Glutamatergic neuron (in vitro differentiated cells): ENCODE measurements at places on chromosomes 1 and 21.

- no peaks in the 10 kb centered on the region for H3K4me1 ChIP-seq
- no peaks in the 10 kb centered on the region for H3K36me3 ChIP-seq
- H3K27ac ChIP-seq: no peak overlapping the region
- no peak overlapping the region for H3K4me3 ChIP-seq
- no peak for DNase-seq
- H3K27me3 ChIP-seq: no peaks in the 10 kb centered on the region
These were observed 1135.9 kb downstream of the KCNT2 start for GRCh38 chr1:195472291-195472690.

- peaks cover 22% of the 10 kb centered on the region for H3K27me3 ChIP-seq
- H3K4me1 ChIP-seq: peaks cover 15% of the 10 kb centered on the region
- peak overlapping the region; percentile 96 for H3K4me3 ChIP-seq
- DNase-seq: peak; percentile 72
- H3K27ac ChIP-seq: no peak overlapping the region
These were observed 4.9 kb upstream of the SLC44A5 start for GRCh38 chr1:75615613-75616435.

DNA sequence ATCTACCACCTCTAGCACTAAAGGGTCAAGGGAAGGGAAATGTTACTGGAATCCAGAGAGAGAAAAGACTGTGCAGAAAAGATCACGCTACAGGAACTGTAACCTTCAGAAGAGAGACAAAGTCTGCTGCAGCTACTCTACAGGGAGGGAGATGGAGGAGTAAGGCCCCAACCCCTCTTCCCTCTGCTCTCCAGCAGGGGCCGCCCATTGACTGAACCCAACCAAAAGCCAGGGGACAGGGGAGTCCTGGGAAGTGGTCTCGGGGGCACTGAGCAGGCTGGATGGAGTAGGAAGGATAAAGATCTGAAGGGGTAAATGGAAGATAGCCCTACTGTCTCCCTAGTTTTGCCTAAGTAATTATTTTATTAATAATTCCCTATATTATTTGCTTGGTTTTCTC lies 72.8 kb upstream of the NR5A2 start:
- H3K27me3 ChIP-seq: peaks cover 2% of the 10 kb centered on the region
- DNase-seq: peak; percentile 67
- H3K36me3 ChIP-seq: no peaks in the 10 kb centered on the region
- H3K4me3 ChIP-seq: no peak overlapping the region
- no peaks in the 10 kb centered on the region for H3K4me1 ChIP-seq

DNA sequence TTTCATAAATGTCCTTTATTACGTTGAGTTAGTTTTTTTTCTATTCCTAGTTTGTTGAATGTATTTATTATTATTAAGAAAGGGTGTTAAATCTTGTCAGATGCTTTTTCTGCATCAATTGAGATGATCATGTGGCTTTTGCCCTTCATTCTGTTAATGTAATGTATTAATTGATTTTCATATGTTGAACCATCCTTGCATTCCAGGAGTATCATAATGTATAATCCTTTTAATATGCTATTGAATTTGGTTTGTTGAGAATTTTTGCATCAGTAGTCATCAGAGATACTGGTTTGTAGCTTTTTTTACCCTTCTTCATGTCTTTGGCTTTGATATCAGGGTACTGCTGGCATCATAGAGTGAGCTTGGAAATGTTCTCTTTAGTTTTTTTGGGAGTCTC lies 100.0 kb downstream of the POFUT2 start:
- H3K4me1 ChIP-seq: no peaks in the 10 kb centered on the region
- no peak overlapping the region for H3K27ac ChIP-seq
- DNase-seq: no peak
- H3K36me3 ChIP-seq: peaks cover 59% of the 10 kb centered on the region
- no peak overlapping the region for H3K4me3 ChIP-seq

GRCh38 chr1:47776667-47777131 lies 220.5 kb downstream of the TRABD2B start:
- peaks cover 4% of the 10 kb centered on the region for H3K36me3 ChIP-seq
- peaks cover 14% of the 10 kb centered on the region for H3K4me1 ChIP-seq
- peaks cover 6% of the 10 kb centered on the region for H3K27me3 ChIP-seq
- DNase-seq: no peak
- no peak overlapping the region for H3K4me3 ChIP-seq

DNA sequence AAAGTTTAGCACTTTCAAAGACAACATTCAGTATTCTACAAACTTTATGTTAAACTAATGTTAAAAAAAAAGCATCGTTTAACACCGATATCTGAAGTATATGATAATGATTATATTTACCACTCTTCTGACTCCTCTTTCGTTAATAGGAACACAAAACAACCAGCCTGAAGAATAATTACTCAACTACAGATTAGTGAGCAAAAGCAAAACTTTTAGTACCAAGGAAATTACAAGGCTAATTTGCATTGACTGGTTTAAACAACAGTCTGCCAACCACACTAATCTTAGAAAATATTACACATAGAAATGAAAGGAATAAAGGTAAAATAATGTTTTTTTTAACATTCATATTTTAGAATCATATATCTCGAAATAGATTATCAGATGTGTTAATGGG lies 500.7 kb downstream of the LMO4 start:
- H3K27me3 ChIP-seq: no peaks in the 10 kb centered on the region
- H3K27ac ChIP-seq: no peak overlapping the region
- no peaks in the 10 kb centered on the region for H3K4me1 ChIP-seq
- no peaks in the 10 kb centered on the region for H3K36me3 ChIP-seq
- no peak overlapping the region for H3K4me3 ChIP-seq

GRCh38 chr1:203096566-203096965 lies 10.8 kb upstream of the MYOG start:
- no peak overlapping the region for H3K4me3 ChIP-seq
- peaks cover 5% of the 10 kb centered on the region for H3K27me3 ChIP-seq
- no peak overlapping the region for H3K27ac ChIP-seq
- no peak for DNase-seq
- peaks cover 30% of the 10 kb centered on the region for H3K36me3 ChIP-seq

DNA sequence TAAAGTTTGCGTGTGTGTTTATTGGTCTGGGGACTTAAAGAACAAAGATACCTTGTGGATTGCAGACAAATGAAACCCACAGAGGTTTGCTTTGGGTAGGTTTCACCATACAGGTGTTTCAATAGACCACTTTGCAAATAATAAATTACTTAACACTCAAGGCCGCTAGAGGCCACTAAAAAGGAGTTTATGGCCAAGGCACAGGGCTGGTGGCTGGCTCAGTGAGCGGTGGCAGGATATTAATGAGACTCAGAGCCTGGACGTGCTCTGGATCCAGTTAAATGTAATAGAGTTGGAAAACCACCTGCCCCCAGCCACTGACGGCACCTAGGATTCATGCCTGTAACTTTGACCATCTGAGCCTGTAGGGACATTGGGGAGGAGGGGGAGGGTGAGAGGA lies 44.5 kb downstream of the LRRC38 start:
- no peaks in the 10 kb centered on the region for H3K4me1 ChIP-seq
- H3K4me3 ChIP-seq: no peak overlapping the region
- H3K27me3 ChIP-seq: peaks cover 1% of the 10 kb centered on the region
- DNase-seq: no peak
- no peaks in the 10 kb centered on the region for H3K36me3 ChIP-seq
- no peak overlapping the region for H3K27ac ChIP-seq

DNA sequence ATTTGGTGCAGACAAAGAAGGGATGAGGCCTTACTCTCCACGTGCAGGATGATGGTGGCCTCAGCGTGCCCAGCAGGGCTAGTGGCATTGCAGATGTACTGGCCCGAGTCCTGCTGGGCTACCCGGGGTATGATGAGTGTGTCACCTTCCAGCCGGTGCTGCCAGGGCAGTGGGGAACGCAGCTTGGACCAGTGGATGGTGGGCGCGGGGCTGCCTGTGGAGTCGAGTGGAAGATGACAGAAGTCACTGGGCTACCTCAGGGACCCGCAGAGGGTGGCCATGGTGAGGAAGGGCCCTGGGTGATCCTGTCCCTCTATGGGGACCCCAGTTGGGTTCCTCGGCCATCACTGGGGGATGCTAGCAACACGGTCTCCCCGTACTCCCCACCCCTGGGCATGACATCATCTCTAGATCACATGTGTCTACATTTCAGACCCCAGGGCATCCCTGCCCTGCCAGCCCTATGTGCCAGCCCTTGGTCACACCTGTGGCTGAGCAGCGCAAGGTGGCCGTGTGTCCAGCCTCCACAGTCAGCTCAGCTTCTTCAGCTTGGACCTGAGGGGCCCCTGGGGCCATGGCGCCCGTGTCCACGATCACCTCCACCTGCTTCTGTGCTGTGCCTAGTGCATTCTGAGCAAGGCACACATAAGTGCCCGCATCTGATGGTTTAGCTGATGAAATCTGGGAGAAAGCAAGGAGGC lies 27.4 kb downstream of the LDLRAD2 start:
- H3K36me3 ChIP-seq: peaks cover 6% of the 10 kb centered on the region
- DNase-seq: no peak
- H3K4me1 ChIP-seq: no peaks in the 10 kb centered on the region

GRCh38 chr1:57063406-57064125 lies 97.8 kb upstream of the C8B start:
- H3K4me3 ChIP-seq: no peak overlapping the region
- H3K36me3 ChIP-seq: no peaks in the 10 kb centered on the region
- H3K27ac ChIP-seq: no peak overlapping the region
- no peak for DNase-seq

DNA sequence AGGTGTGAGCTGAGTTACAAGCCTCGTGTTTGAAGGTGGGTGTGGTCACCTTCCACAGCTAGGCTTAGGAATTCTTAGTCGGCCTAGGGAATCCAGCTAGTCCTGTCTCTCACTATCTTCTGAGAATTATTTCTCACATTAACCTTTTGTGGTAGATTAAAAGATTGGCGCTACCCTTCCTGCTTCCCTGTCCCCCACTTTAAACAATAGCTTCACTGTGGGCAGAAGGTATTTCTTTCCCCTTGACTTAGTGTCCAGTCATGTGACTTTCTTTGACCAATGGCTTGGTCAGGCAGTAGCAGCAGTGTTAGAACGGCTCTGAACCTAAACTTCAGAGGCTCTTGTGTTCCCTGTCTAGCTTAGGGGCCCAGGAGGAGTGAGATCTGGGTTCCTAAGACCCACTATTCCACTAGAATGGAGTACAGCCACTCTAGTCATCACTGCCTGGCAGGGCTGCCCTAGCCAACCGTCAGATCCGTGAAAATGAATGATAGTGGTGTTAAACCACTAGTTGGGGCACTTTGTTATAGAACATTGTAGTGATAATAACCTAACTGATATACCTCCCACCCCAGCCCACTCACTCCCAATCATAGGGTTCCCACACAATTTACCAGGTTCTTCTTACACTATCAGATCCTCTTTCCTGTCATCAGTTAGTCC lies 13.9 kb upstream of the C1orf141 start:
- no peak overlapping the region for H3K4me3 ChIP-seq
- no peaks in the 10 kb centered on the region for H3K4me1 ChIP-seq
- DNase-seq: no peak
- no peaks in the 10 kb centered on the region for H3K27me3 ChIP-seq

- no peak overlapping the region for H3K27ac ChIP-seq
- H3K36me3 ChIP-seq: no peaks in the 10 kb centered on the region
- H3K4me3 ChIP-seq: peak overlapping the region; percentile 52
These were observed 304 bp upstream of the GNG12 start for GRCh38 chr1:67833602-67833940.

GRCh38 chr1:18716785-18717678 lies 86.4 kb downstream of the PAX7 start:
- H3K27me3 ChIP-seq: peaks cover 14% of the 10 kb centered on the region
- H3K36me3 ChIP-seq: no peaks in the 10 kb centered on the region
- H3K4me1 ChIP-seq: peaks cover 24% of the 10 kb centered on the region

DNA sequence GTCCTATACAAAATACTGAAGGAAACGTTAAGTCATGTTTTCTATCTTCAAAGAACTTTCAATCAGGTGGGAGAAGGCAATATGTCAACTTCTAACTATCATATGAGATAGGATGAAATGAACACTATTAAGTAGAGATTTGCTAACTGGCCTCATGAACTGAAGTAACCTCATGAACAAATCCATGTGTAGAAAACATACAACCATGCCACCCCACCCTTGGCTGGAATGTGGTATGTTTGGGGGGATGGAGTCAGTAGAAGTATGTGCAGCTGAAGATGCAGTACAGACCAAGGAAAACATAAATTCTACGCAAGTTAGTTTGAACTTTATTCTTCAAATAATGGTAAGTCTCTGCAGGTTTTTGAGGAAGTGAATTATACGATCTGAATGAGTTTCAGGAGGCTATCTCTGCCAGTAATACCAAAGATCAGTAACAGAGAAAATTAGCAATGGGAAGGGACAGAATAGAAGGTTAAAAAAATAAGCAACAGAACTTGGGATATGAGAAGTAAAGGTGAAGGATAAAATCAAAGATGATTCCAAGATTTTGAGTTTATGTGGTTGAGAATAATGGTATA lies 4.5 kb downstream of the TRMT1L start:
- H3K27ac ChIP-seq: no peak overlapping the region
- DNase-seq: no peak
- peaks cover 4% of the 10 kb centered on the region for H3K4me1 ChIP-seq
- no peak overlapping the region for H3K4me3 ChIP-seq

DNA sequence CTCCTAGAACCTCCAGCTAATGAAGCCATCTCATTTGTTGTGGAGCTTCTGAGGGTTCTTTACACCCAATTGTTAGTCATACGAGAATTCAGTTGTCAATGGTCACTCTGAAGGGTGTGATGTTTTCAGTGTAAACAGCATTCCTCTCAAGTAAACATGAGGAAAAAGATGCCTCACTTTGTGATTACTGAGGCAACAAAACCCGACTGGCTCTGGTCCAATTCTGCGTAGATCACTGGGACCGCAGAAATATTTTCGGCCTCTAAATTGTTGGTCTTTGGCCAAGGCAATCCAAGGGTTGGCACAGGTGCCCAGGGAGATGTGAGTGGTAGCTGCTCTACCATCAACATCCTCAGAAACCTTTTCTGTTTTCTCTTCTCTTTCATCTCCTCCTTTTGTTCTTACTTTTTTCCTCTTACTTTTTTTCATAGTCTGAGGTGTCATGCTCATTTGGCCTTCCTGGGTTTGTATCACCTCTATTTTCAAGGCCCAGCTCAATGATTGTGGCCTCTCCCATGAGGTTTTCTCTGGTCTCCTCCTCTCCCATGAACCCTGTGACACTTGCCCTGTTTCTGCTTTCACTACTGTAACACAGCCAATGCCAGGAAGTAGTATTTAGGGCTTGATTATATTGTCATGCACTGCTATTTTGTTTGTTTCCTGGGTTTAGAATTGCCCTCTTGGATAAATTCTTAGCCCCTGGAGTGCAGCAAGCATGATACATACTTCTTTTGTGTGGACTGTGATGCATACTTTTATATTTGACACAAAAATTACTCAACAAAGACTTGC lies 221.9 kb downstream of the TNR start:
- no peak for DNase-seq
- no peak overlapping the region for H3K4me3 ChIP-seq
- H3K36me3 ChIP-seq: no peaks in the 10 kb centered on the region
- H3K4me1 ChIP-seq: no peaks in the 10 kb centered on the region
- no peak overlapping the region for H3K27ac ChIP-seq
